ENCODE measurements at places on chromosomes 1 and 21.

- DNase-seq = peak; percentile 37
Measured at GRCh38 chr1:6889875-6890480, 104.7 kb downstream of the CAMTA1 start.

DNA sequence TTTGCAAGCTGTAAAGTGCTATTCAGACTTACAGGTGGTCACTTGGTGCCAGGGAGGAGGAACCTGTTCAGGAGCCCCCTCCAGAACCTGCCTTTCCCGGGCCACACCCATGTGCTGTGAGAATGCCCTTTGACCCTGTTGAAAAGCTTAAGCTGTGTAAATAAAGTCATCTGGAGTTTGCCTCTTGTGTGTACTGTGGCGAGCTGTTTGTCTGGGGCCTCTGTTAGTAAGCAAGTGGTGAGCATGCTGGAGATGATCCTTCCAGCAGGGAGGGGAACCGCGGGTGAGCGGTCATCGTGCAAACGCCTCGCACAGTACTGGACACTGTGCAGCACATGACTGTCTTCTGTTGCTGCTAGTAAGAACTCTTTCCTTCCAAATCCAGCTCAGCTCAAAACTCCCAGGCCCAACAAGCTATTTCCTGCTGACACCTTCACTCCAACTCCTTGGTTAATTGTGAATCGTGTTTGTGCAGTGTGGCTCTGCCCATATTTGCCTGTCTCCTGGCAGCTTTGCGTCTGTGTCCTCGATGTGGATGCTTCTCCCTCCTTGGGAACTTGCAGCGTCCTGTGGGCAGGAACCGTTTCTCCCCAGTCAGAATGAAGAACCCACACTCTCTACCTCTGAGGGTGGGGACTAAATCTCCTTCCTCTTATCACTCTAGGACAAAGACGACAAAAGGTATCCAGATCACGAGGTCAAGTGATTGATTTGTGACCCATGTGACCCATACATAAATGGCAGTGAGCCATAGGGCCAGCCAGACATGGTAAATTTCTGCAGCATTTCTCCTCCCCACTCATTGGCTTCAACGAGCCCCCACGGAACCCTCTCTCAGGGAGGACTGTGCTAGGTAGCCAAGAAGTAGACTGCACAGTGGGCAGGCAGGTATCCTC, 13.9 kb upstream of the BTG2 start:
- DNase-seq = no peak

- DNase-seq = peak; percentile 48
Measured at GRCh38 chr1:8423692-8424538, 106.0 kb downstream of the SLC45A1 start.

GRCh38 chr1:65449214-65449823, 28.9 kb downstream of the LEPR start:
- DNase-seq = no peak

GRCh38 chr1:230393722-230394121, 32.4 kb downstream of the PGBD5 start:
- no peak for DNase-seq

- no peak for DNase-seq
Measured at GRCh38 chr1:196732526-196732925, 42.1 kb upstream of the CFHR3 start.

- DNase-seq = no peak
Measured at GRCh38 chr1:97352936-97353382, 567.9 kb downstream of the DPYD start.

All from RWPE1 (cell line).